ENCODE measurements at places on chromosomes 1 and 21. TPM values are rescaled to one million over a fixed set of nuclear protein-coding genes. Genes with fewer than 3 reads are reported as not detected.

LRRN2 gene
- total RNA-seq = 3.4 TPM

NGF gene
- 3.3 TPM for total RNA-seq

PTPRC gene
- not detected for total RNA-seq

PADI2 gene
- total RNA-seq = 5.6 TPM

GCSAML gene
- total RNA-seq = not detected

C1orf185 gene
- total RNA-seq = not detected

SPRR4 gene
- total RNA-seq = not detected

PRAMEF2 gene
- not detected for total RNA-seq

TCEA3 gene
- total RNA-seq = 9.2 TPM

VANGL1 gene
- 15.3 TPM for total RNA-seq

SRM gene
- total RNA-seq = 92.6 TPM

RASAL2 gene
- total RNA-seq = 21.8 TPM

FAM72A gene
- 4.3 TPM for total RNA-seq

RGS13 gene
- not detected for total RNA-seq

IFNLR1 gene
- total RNA-seq = 19.9 TPM

KCNT2 gene
- total RNA-seq = 4.1 TPM

ZNF683 gene
- total RNA-seq = not detected

LCE1C gene
- total RNA-seq = not detected
